HFFc6 (cell line): ENCODE measurements at places on chromosomes 12 and 14. TPM values are rescaled to one million over a fixed set of nuclear protein-coding genes. Genes with fewer than 3 reads are reported as not detected.

GRCh38 chr12:56753566-56753965 is 1.4 kb upstream of the PRIM1 start:
- DNase-seq = no peak

DNA sequence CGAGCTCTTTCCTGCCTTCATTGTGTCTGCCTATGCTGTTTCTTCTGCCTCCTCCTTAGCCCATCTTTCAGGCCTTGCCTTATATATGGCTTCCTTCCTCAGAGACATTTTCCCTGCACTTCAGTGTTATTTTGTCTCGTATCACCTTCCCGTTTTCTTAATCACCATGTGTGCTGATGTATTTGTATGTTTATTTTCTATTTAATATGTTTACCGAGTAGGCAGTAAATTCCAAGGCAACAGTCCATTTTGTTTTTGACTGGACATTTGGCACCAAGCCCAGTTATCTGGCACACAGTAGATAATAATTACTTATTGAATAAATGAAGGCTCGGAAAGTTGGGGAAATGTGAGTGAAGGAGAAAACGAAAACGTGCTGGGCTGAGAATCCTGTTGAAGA is 4.6 kb upstream of the POU6F1 start:
- DNase-seq = no peak

- no peak for DNase-seq
These were observed 29.0 kb downstream of the LTBP2 start for GRCh38 chr14:74582910-74583581.

DNA sequence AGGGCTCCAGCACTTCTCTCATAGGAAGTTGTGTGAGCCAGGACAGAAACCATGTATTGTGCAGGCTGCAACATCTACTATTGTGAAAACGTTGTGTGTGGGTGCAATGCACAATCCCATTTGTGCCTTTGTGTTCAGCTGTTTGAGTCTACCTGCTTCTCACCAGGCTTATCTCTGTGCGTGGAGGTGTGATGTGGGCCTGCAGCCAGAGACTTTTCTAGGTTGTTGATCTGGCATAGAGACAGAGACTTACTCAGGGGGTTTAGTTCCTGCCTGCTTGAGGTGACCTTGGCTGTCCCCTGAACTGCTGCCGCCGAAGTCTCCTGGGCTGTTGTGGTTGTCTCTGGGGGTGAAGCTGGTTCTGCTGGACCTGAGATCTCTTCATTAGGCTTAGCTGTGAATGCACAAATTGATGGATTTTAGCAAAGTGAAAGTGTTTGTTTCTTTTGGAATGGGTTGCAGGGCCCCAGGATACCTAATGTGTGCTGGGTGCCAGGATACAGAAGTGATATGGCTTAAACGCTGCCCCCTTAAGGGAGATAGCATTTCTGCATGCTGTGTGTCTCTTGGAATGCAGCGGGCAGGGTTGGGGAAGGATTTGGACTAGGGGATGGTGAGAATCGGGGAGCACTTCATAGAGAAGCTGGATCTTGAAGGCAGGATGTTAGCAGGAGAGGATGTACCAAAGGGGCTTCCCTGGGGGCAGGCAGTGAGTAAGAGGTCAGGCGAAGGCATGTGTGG is 2.5 kb downstream of the LACRT start:
- DNase-seq = no peak

GRCh38 chr14:101064121-101064661 is 160.7 kb upstream of the RTL1 start:
- DNase-seq = no peak

DNA sequence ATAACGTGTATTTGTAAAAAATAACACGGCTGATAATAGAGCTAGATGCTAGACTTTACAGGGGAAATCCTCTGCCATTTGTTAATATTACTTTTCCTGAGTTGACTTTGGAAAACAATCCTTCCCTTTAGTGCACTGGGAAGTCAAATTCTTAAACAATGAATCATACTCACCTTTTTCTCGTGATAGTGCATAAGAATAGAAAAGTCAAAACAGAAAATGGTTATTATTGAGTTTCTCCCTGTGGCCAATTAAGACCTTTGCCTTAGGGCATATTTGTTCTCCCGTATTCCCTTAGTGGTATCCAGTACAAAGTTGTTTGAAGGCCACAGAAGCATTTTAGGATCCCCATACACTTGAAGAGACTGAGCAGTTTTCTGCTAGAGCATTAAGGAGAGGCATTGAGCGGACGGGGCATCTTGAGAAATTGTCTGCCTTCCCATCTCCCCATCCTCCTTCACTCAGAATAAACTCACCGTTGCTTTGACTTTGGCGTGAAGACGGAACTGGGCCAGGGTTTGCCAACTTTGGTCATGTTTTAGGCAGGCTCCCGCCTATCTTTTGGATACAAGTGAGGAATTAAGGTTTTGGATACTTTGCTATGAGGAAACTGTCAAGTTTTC is 171.3 kb downstream of the TMTC2 start:
- DNase-seq = no peak

DNA sequence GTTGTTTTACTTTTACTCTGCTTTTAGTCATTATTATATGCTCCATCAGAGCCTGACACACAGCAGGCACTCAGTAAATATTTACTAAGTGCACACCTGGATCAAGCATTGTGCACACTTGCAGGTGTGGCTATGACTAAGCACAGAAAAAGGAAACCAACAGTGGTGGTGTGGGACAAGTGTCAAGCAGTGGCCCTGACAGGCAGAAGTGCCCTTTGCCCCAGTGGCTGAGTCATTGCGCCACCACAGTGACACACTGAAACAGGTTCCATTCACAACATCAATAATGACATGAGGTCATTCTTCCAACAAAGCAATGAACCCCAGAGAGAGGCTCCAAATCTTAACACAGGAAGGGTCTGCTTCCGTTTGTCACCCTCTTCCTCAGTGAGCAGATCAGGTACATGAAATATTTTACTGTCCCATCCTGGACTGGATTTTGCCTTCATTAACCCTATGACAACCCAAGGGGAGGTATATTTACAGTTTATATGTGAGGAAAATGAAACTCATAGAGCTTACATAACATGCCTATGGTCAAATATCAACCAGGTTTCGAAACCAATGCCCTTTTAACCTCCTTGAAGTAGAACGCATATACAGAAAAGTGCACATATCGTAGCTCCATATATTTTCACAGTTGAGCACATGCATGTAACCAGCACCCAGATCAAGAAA is 82.6 kb upstream of the GTF2A1 start:
- no peak for DNase-seq

The PRB2 gene
- not detected in 3 replicates for total RNA-seq

- DNase-seq = peak; percentile 23
These were observed 660 bp upstream of the HCFC2 start for GRCh38 chr12:104063712-104064030.

- DNase-seq = no peak
These were observed 162.5 kb downstream of the C12orf50 start for GRCh38 chr12:87866578-87867292.

DNA sequence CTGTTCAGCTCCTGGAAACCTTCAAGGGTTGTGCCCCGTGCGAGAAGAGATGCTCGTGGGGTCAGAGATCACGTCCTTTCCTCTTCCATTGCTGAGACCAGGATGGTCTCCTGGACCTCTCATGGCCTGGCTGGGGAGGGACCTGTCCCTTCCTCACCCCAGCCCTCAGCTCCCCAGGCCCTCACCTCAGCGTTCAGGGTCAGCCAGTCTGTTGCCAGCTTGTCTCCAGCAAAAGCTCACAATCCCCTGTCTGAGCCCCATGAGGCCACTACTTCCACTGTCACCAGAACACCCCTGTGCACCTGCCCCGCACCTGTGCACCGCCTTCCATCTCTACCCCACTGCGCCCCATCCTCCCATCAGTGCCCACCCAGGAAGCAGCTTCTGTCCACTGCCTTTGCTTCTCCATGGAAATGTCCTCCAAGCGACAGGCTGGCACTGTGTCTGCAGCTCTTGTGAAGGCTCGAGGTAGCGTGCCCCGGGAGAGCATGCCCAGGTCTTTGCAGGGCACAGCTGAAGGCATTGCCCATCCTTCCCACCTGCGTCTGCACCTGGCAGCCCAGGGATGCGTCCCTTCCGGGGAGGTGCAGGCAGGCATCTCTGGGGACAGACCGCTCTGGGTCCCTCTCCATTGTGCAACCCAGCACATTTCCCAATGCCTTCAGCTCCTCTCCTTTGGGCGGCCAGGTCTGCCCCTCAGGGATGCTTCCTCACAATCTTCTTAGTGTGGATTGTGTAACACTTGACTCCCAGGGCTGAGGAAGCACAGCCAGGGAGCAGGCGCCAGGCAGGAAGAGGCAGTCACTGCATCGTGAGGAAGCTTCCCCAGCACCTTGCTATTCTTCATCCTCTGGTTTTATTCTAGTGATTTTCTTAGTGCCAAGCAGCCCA is 179.6 kb downstream of the ADGRD1 start:
- DNase-seq = no peak

DNA sequence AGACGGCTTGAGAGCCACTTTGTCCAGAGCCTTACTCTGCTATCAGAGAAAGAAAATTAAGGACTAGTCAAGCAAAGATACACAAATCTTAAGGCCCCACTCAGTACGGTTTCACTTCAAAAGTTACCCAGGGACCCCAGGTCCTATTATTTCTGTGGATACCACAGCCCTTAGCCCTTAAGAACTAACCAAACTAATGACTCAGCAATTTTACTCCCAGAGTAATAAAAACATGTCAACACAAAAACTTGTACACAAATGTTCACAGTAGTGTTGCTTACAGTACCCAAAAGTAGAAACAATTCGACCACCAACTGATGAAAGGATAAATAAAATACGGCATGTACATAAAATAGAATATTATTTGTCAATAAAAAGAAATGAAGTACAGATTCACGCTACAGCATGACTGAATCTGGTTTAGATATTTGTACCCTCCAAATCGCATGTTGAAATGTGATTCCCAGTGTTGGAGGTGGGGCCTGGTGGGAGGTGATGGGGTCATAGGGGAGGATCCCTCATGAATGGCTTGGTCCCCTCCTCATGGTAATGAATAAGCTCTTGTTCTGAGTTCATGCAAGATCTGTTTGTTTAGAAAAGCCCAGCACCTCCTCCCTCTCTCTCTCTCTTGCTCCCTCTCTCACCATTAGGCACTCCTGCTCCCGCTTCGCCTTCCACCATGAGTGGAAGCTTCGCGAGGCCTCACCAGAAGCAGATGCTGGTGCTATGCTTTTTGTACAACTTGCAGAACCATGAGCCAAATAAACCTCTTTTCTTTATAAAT is 30.5 kb downstream of the AREL1 start:
- DNase-seq = no peak

The PSMC1 gene
- total RNA-seq = 129 and 151 TPM in 2 replicates

DNA sequence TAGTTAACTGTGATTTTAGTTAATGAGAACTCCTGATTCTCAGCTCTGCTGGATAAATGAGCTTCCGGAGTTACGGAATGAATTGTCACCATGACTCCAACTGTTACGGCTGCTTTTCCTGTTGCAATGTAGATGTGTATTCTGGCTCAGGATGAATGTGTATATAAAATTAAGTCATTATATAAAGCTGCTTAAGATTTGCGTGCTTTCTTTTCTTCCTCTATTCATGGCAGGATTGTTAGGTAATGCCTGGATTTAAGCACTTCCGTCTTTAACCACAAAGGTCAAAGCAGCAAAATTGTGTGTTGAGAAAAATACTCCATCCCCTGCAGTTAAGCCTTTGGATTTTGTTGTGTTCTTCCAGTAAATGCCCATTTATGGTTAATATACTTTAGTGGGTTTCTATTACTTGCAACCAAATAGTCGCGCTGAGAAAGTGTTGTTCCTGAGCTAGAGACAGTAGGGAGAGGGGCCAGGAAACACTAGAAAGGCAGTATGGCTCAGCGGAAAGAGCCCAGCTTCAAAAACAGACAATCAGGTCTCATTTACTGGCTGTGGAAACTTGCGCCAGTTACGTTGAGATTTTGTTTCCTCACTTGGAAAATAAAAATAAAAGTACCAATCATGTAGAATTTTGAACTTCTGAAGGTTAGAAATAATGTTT is 9.4 kb upstream of the CCDC175 start:
- peak; percentile 7 for DNase-seq

The LYZ gene
- total RNA-seq = not detected in 3 replicates

The PTPRB gene
- 2.7 to 4.3 TPM (median 2.8 TPM) in 3 replicates for total RNA-seq

DNA sequence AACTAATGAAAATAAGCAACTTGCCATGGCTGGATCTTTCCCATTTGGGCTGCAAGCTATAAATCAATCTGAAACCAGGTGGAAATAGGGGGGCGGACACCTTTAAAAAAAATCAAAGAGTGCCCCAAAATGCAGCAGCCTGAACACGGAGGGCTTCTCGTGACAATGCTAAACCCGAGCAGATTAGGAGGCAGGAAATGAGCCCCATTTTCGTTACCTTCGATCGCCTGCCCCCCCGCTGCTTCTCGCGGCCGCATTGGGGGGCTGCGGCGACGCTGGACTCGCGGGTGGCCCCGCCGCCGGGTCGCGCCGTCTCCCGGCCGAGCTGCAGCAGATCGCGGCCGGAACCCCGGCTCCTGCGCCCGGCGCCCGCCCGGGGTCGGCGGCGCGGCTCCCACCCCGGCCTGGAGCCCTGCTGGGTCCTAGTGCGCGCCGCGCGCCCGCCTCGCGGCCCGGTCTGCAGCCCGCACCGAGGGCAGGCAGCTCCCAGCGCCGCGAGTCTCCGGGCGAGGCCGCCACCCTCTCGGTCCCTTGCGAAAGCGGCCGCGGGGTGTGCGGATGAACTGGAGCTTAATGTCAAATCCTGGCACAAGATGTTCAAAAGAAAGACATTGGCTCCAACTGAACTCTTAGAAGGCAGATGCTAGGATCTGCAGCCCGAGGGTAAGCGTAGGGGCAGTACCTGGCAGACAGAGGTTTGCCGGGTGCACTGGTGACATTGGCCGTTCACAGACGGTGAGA is 201.9 kb upstream of the FOXN3 start:
- peak; percentile 48 for DNase-seq

The OTUB2 gene
- total RNA-seq = 0.77 and 1.2 TPM in 2 replicates

DNA sequence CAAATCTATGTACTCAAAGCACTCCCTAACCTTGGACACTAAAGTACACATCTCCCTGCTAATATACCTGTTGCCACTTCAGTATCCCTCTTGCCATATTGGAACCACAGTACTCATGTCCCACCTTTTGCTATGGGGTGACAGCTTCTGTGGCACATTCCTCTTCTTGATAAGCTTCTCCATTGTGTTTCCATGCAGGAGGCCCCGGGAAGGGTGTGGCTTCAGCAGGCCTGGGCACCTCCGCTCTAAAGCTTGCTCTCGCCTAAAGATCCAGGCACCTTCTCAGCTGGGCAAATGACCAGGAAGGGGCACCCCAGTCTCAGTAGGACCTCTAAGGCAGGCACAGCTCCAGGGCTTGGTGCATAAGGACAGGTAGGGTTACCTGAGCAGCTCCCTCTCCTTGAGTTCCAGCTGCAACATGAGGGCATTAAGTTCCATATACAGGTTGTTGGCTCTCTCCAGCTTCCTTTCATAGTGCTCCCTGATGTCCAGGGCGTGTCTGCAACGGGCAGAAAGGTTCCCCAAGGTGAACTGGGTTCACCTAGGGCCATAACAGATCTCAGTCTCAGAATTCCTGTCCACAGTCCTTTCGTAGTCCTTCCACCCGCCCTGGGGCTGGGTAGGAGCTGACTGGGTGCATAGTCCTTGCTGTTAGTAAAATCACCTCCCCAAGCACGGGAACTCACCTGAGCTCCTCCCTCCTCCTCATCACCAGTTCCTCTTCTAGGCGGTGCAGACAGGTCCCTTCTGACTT is 15.9 kb downstream of the MAP3K12 start:
- DNase-seq = no peak
